ENCODE measurements at places on chromosomes 5 and 9.

DNA sequence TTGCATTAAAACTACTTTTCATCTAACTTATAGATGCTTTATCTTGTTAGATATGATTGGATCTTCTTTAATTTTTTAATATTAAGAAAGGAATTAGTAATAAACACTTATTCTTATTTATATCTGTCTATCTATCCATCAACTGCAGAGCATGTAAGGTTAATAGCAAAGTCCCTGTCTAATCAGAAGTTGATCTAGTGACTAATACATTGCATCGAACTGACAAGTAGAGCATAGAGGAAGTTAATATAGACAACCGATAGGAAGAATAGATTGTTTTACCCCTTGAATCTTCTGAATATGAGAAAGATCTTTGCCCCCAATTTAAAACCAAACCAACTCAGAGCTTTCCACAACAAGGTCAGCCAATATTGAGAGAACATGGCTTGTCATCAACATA lies 862.0 kb upstream of the CDH6 start:
- DNase-seq, result no peak

DNA sequence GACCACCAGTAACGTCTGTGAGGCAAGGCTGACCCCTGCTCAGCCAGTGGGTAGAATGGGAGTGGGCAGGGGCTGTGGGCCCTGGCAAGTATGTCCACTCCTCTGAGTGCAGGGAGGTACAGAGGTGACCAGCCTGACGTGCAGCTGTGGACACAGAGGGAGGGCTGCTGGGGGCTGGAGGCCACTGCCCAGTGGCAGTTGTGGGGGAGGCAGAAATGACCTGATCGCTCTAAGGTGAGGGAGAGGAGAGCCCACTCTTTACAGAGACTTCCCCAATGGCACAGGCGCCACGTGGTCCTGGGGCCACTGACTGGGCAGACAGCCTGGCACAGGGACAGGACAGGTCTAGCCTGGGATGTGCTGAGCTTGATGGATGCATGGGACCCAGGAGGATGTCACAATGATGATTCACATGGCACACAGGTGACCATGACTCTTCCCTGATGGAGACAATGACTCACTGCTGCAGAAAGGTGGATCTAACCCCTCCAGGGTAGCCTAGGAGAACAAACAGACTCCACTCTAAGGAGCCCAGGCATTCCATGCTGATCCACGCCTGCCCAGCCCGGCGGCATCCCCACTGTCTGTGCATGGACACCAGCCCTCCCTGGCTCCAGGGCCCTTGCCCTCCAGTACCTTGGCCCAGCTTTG lies 7.7 kb downstream of the LPCAT1 start:
- no peak for DNase-seq

- DNase-seq, result no peak
These were observed 132.9 kb downstream of the ADAMTSL1 start for GRCh38 chr9:18606846-18607245.

- DNase-seq, result no peak
These were observed 2.8 kb downstream of the SLC31A2 start for GRCh38 chr9:113153599-113153998.

GRCh38 chr9:99008203-99008602 lies 64.5 kb downstream of the COL15A1 start:
- DNase-seq, result no peak

GRCh38 chr9:98801969-98802371 lies 5.5 kb upstream of the GALNT12 start:
- DNase-seq, result no peak

- DNase-seq, result peak; percentile 13
These were observed 15.0 kb downstream of the ABHD17B start for GRCh38 chr9:71895955-71896354.

GRCh38 chr5:143235423-143235822 lies 168.1 kb downstream of the NR3C1 start:
- DNase-seq, result no peak

DNA sequence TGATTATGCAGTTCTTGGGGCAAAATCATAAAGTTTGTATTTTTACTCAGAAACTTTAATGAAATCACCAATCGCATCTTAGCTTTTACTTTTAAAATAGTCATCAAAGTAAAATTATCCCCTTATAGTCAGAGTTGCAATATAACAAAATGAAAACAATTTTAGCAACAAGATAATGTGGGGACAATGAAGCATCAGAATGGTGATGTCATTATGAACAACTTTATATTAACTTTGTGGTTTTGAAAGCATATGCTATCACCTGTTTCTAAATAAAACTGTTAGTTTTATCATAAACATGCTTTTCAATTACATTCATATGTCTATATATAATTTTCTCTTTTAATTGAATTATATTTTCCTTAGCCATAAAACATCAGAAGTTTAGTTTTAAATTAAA lies 856.8 kb downstream of the CDH9 start:
- no peak for DNase-seq

- no peak for DNase-seq
These were observed 160.1 kb downstream of the ROR2 start for GRCh38 chr9:91789941-91790340.

GRCh38 chr5:133059621-133060020 lies 7.8 kb downstream of the HSPA4 start:
- no peak for DNase-seq

GRCh38 chr9:77751341-77752091 lies 103.4 kb upstream of the GNA14 start:
- peak; percentile 30 for DNase-seq

GRCh38 chr9:4832786-4833579 lies 40.2 kb downstream of the RCL1 start:
- DNase-seq, result peak; percentile 91

DNA sequence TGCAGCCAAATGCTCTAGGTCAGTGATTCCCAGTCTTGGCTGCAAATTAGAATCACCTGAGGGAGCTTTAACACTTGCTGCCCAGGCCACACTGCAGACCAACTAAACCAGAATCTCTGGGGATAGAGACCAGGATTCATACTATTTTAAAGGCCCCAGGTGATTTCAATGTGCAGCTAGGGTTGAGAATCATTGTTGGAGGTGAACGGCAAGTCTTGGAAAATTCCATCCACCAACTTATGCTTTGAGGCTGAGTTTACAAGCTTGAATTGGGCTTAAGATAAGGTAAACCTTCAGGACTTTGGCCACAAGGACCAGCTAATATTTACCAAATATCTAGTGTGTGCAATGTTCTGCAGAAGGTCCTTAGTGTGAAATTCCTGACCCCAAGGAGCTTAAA lies 27.5 kb downstream of the SLIT3 start:
- no peak for DNase-seq

DNA sequence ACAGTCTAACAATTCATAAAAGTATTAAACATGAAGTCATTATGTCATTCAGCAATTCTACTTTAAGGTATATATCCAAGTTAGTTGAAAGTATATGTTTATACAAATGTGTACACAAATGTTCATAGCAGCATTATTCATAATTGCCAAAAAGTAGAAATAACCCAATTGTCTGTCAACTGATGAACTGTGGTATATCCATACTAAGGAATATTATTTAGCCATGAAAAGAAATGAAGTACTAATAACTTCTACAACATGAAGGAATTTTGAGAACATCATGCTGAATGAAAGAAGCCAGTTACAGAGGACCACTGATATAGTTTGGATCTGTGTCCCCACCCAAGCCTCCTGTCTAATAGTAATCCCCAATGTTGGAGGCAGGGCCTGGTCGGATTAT lies 224.3 kb downstream of the SPATA31D1 start:
- no peak for DNase-seq

DNA sequence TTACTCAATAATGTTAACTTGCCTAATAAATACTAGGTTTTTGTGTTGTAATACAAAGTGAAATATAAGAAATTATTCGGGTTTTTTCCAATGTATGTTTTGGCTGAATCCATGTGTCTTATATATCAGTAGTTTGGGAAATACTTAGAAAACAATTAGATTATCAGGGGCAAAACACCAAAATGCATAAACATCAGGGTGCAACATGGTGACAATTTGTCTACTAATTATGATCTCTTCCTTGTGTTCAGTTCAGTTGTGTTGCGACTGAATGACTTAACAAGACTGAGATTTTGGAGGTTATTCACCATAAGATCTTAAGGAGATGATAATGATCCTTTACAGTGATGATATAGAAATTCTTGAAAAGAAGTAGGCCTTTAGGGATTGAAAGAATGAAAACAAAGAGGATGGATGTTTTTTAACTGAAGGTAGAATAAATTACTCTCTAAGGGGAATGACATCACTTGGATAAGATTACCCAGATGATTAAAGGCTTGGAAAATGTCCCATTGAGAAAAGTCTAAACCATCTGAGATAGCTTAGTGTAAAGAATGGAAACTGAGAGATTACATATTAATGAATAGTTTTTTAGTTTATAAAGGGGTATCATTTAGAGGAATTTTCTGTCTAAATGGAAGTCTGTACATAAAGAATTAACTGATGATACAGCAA lies 415.8 kb downstream of the SPATA31D1 start:
- no peak for DNase-seq

GRCh38 chr9:89433826-89434225 lies 64.1 kb downstream of the SEMA4D start:
- no peak for DNase-seq

- DNase-seq, result no peak
These were observed 83.1 kb downstream of the FER start for GRCh38 chr5:108830705-108831276.
